Central memory CD4-positive, alpha-beta T cell (primary cell): ENCODE measurements at places on chromosomes 3 and 15.

DNA sequence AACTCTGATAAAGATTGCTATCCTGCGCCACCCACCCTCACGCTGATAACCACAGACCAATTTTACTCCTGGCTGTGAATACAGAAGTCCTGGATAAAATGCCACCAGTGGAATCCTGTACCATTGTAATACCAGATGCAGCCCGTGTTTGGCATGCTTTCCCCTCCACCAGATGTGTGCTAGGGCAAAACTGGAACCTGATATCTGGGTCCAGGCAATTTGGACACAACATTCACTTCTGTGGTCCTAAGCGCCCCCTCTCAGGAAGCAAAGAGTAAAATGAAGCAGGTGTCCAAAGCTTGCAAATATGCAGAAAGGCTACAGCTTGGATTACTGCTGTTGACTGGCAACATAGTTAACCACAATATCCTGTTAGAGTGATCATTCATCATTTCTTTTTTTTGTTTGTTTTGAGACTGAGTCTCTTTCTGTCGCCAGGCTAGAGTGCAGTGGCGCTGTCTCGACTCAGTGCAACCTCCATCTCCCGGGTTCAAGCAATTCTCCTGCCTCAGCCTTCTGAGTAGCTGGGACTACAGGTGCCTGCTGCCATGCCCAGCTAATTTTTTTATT lies 32.8 kb downstream of the LOXL1 start:
- peak; percentile 50 for DNase-seq

DNA sequence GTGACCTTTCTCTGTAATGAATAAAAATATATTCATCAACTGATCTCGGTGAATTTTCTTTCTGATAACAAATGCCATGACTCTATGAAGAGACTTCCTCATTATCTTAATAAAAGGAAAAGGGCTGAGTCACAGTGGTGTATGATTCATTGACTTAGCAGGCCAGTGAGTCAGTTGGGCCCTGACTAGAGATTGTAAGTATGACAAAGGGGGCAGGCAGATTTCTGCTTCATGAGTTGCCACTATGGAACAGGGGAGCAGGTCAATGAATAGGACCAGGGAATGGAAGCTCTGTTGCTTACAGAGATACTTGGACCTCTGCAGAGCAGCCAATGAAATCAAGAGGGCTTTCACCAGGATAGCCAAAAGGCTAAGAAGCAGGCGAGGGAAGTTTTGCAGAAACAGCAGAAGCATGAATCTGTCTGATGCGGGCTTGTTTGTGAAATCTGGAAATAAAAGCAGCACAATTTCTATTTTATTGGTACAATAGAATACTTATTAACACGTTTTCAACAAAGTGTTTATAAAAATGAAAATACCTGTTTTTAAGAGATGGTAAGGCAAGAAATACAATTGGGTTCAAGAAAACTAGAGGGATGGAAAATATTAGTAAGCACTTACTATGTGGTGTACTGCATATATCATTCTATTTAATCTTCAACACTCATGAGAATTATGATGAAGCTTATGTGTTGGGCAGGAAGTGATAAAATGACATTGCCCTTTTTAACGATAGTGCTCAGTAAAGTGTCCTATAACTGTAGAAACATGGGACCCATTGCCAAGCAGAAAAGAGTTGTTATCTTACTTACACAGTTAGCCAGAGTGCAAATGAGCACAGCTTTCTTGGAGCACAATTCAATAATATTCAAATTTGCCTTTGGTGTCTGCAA lies 169.8 kb upstream of the MYRIP start:
- no peak for DNase-seq

DNA sequence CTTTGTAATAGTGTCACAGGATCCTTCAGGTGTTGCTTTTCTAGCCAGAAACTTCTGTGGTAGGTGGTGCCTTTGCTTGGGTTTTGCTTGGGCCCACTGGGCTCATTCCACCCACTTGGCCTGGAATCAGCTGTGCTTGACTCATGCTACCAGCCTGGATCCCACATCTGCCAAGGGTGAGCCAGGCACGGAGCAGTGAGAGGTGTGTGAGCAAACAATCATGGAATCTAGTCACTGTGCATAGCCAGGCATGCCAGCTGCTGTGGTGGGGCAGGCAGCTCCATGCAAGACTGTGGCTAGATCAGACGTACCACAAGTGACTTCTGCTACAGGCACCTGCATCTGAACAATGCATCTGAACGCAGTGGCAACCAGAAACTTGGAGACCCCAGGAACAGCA lies 275.9 kb downstream of the UBE2E2 start:
- DNase-seq: no peak

DNA sequence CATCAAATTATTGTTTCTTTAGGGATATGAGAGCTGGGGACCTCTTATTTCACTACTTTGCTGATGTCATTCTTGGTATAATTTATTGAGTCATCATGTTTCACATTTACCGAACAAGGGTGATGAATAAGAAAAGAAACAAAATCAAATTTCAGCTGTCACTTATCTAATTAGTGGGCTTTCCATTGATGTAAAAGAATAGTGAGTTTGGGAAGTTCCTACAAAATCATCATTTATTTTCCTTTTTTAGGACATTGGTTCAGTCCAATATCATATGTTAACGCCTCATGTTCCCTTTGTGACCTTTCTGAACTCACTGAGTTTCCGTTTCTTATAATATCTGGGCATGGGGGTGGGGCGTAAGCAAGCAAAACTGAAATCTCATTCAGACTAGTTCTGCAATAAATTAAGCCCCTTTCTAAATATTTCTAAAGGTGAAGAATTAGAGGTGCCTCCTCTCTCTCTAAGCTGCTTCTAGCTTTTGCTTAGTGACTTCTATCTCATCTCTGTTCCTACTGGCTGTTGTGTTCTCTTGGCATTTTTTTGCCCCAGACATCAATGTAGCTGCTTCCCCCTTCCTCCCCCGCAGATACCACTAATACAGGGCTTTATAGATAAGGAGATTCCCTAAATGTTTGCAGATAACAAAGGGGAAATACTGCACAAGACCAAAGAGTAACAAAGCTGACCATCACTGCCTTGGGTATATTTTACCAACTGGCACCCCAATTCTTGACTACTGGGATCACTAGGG lies 238.0 kb upstream of the CTNNB1 start:
- no peak for DNase-seq

DNA sequence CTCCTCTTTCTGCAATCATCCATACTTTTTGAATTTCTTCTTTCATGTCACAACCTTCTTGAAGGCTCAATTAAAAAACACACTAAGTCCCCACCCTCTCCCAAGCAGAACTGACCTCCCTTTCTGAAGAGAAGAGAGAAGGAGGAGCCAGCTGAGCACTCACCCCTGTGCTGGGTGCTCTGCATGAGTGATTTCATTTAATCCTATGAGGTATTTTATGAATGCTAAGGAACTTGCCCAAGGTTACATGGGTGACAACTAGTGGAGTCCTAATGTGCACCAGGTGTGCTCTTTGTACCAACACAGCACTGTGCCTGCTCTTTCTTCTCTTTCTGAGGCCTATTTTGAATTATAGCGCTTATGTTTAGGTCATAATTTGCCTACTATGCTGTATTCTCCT lies 135.6 kb downstream of the DUT start:
- DNase-seq: no peak

GRCh38 chr3:29143151-29143550 lies 137.7 kb upstream of the RBMS3 start:
- DNase-seq: no peak

DNA sequence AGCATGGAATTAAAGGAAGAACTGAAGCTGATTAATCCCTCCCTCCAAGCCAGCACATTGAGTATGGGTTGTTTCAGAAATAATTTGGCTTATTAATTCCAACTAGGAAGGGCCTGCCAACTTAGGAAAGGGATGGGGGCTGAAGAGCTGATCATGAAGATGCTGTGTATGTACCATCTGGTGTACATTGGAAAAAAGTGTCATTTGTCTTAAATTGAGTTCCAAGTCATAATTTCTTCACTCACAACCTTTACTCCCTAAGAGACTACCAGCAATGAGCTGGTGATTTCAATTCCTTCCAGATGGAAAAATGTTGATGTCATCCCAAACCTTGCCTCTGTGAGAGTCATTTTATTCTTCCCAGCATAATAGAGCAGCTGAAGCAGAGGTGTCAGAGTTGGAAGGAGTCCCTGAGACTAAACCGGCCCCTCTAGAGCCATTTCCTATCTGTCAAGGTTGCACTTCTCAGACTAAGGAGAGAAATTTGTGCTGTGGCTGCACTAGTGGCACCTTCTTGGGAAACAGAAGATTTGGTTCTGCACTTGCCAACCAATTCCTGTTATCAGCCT lies 79.4 kb downstream of the GTPBP8 start:
- no peak for DNase-seq

GRCh38 chr3:49411535-49411967 lies 225 bp downstream of the RHOA start:
- DNase-seq: no peak

- DNase-seq: no peak
Measured at GRCh38 chr3:197520311-197521276, 35.2 kb downstream of the BDH1 start.

DNA sequence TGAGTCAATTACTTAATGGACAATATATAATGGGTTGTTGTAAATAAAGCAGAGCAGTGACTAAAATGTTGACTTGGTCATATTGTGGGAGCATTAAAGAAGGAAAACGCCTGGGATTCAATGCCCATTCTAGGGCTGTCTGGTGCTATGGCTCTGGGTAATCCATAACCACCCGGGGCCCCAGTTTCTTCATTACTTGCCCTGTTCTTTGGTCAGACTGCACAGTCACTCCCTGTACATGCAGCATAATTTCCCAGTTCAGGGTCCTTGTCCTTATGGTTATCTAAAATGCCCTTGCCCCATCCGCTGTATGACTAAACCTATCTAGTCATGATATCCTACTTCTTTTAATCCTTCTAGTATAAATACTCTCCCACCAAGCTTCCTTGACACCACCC lies 27.5 kb upstream of the DENND4A start:
- DNase-seq: no peak

DNA sequence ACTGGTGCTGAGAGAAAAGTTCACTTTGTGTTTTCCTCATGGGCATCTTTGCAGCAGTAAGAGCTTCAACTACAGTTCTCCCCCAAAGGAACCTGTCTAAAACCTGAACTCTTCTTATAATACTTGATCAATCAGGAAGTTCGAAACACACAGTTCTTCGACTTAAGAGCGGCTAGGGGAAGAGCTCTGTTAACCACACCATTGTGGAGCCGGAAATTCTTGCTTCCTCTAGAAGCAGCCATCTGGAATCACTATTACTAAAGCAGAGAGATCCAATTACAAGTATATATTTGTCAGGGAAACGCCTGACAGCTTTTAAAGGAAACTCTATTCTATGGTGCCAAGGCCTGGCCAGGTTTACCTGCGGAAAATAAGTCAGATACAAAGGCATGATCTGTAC lies 337.3 kb upstream of the CBLB start:
- DNase-seq: peak; percentile 28

GRCh38 chr3:186425788-186426730 lies 64.0 kb upstream of the DGKG start:
- no peak for DNase-seq

- no peak for DNase-seq
Measured at GRCh38 chr3:189685291-189685690, 54.1 kb downstream of the TP63 start.

DNA sequence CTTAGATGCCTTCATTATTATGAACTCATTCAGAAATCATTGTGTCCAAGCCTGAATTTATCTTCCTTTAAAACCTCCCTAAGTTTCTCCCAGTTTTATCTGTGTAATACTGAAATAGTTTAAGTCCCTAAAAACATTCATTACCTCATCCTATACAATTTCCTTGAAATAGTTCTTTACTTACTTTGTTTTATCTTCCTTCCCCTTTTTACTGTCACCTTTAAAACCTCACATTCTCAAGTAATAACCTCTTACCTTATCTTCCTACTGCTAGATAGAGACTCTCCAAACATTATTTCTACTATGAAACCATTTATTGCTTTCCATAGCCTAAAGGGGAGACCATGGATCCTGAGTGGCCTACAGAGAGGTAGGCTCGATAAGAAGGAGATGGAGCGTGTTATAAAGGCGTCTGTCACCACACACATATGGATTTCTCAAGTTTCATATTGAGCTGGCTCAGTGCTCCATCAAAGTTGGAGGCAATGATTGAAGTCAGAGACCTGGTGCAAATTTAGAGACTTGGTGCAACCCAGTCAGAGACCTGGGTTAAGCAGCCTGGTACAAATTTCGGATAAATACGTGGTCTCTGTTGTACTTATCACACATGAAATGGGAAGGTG lies 140.4 kb downstream of the NFKBIZ start:
- no peak for DNase-seq

DNA sequence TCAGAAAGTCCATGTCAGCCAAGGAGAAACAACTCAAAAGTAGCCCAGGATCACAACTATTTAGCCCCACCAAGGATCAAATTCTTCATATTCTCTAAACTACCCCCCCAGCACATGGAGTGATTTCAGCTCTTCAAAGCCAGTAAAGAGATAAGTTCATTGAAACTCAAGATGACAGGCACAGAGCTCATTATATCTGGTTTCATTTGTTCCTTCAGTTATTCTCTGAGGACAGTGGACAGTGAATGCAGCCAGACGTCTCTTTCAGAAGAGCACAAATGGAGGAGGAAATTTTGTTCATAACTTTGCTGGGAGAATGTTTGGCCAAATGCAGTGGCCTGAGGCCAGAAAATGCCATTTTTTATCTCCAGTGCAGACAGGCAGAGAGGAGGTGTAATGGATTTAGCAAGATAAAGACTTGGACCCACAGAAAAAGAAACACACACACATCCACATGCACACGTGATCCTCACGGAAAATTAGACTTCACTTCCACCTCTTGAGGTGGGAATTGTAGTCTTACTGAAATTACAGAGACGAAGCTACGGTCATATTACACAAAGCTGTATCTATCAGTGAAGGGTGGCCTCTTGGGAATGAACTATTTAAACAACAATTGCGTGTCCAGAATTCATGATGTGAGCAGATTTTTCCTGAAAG lies 64.6 kb downstream of the HES1 start:
- no peak for DNase-seq

GRCh38 chr3:114218006-114218405 lies 19.4 kb downstream of the ZNF80 start:
- no peak for DNase-seq

DNA sequence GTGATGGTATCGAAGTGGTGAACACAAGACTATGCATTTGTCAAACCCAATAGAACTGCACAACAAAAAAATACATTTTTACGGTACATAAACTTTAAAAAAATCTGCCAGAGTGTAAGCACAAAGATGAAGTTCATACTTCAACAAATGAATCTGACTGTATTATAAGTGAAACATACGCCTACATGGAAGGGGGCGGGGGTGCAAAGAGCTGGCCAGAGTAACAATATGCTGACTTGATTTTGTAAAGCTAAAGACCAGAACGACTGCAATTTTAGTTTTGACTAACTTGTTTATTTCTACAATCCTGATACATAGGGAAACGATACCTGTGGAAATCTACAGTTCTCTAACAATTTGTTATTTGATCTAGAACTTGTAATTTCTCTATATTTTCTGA lies 426.0 kb downstream of the GABRG3 start:
- DNase-seq: no peak

DNA sequence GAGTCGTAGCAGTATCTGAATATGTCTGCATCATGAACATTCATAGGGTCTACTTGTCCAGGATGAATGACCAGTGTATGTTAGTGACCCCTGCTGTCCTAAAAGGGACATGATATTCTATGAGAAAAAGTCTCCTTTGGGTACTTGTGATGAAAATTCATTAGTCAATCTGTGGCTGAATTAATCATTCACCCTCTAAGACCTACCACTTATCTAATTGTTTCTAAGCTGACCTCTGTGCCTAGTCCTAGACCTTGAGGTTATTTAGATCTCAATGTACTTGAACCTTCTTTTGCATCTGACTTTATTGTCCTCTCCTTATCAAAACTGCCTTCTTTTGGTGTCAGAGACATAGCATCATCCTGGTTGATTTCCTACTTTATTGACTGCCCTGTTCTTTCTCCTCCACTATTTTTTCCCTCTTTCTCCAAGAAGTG lies 799.3 kb downstream of the DIPK2A start:
- no peak for DNase-seq
